ENCODE measurements at places on chromosomes 7 and 10. TPM values are rescaled to one million over a fixed set of nuclear protein-coding genes. Genes with fewer than 3 reads are reported as not detected.

DNA sequence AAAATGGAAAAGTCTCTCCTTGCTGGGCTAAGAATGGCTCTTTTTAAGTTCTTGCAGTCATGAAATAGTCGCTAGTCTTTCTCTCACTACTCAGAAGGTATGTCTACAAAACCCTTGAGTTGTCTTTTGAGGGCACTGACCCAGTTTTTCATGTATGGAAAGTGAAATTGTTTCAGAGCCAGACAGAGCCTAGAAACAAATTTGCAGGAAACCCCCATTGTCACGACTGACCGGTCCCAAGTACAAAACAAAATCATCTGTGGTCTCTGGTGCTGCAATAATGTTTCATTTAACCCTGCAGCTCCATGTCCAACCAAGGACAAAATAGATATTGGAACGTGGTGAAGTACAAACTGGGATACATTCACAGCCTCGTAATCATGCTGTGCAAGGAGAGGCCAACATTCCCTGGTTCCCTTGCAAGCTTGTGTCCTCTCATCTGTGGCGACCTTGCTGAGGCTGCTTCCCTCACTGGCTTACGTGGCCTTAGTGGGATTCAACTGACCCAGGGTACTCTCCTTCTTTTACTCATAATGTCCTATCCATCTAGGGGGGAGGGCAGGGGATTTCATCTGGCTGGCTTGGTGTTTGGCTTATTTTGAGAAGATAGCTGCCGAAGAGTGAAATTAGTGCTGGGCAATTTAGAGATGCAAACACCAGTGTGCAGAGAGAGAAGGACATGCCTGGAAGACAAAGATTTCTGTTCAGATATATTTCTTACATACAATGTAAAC lies 172.5 kb downstream of the IPMK start:
- DNase-seq = no peak

DNA sequence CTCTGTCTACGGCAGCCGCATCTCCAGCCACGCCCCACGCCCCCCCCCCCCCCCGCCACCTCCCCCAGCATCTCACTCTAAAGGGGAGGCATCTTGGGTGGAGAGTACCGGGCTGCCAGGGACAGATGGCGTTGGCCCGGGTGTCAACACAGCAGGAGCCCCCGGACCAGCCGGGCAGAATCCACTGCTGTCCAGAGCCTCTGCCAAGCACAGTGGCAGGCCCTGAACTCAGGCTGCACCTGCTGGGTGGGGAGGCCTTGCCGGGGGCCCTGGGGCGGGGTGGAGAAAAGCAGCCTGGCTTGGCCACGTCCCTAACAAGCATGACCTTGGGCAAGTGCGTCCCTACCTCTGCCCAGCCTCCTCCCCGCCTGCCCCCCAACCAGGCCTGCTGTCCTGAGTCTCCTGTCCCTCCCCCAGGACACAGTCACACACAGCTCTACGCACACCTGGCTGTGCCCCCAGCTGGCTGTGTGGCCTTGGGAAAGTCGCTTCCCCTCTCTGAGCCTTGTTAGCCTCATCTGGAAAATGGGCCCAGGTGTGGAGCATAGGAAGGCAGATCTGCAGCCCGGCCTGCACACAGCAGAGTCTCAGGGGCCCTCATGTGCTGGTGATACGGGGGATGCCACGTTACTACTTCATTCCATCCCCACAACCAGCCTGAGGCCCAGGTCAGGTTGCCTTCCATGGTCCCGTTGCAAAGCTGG lies 45.2 kb downstream of the MICALL2 start:
- DNase-seq = no peak

The EGR2 gene
- 1.6 TPM for total RNA-seq

The VSTM4 gene
- 2.3 TPM for total RNA-seq

DNA sequence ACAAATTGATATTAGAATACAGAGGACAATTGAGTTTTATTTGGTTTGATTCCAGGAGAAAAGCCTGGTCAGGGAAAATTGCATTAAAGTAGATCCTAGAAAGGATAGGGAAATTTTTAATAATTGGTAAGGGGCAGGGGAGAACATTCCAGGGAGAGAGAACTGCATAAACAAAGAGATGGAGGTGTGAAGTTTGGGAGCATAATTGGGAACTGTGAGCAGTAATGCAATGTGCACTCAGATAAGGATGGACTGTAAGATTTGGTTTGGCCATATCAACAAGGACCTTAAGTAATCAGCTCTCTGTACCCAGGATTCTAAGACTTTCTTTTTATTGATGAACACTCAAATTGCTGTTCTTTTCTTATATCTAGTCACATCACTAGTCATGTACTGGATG lies 41.4 kb downstream of the ZMYND11 start:
- DNase-seq = no peak

GRCh38 chr7:111082351-111082750 lies 8.6 kb upstream of the LRRN3 start:
- no peak for DNase-seq

The OPN4 gene
- not detected for total RNA-seq

GRCh38 chr7:142870566-142871259 lies 14.8 kb downstream of the TRPV6 start:
- no peak for DNase-seq

GRCh38 chr10:1177936-1178335 lies 121.8 kb downstream of the WDR37 start:
- DNase-seq = no peak

The SAP25 gene
- not detected for total RNA-seq

The ARHGAP12 gene
- 96.5 TPM for total RNA-seq

The IGFBP3 gene
- 4.2 TPM for total RNA-seq

DNA sequence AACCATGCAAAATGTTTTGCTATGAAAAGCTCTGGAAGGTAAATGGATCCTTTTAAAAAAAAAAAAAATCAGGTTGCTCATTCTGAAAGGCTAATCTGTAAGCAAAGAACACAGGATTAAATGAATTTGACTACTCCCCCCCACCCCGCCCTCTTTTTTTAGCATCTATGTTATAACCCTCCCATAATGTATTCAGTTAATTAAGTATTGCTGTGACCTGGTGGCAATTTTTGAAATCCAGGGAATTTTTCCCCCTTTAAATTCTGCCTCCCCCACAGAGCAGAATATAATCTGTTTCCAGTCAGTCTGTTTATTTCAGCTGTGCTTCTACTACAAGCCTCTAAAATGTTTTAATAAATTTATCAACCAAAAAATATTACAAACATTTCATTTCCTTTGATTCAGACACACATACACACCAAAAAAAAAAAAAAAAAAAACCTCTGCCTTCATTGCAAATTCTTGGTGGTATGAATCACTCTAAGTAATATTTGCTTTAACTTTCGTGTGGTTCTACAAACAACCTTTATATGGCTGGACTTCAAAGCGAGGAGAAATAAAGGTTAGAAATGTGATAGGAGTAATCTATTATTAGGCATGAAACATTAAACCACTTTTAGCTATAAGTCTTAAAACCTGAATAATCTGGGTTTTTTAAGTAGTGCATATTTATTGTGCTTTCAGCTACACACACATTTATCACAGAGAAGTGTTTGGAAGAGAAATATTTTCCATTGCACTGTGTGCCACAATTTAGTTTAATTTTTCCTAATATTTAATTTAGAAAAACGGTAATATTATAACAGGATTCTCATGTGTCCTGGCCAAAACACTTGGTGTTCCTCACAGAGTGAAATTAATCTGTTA lies 64.4 kb upstream of the ARID5B start:
- no peak for DNase-seq

- DNase-seq = no peak
Measured at GRCh38 chr10:14699482-14699881, 75.2 kb downstream of the FAM107B start.

The ATRNL1 gene
- 856 TPM for total RNA-seq

GRCh38 chr7:134778941-134779740 lies at the start of gene CALD1:
Gene CALD1, plus strand, starts transcription at chr7:134779634. Its CDS starts 88,100 bp downstream, at chr7:134867734.
- peak; percentile 9 for DNase-seq

DNA sequence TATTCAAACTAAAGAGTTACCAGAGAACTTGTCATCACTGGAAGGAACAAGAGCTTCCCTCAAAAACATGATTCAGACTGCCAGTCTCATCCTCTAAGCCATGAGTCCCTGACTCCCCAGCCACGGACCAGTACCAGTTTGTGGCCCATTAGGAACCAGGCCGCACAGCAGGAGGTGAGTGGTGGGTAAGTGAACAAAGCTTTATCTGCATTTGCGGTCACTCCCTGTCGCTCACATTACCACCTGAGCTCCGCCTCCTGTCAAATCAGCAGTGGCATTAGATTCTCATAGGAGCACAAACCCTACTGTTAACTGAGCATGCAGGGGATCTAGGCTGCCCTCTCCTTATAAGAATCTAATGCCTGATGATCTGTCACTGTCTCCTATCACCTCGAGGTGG lies 42.2 kb upstream of the C10orf90 start:
- no peak for DNase-seq

DNA sequence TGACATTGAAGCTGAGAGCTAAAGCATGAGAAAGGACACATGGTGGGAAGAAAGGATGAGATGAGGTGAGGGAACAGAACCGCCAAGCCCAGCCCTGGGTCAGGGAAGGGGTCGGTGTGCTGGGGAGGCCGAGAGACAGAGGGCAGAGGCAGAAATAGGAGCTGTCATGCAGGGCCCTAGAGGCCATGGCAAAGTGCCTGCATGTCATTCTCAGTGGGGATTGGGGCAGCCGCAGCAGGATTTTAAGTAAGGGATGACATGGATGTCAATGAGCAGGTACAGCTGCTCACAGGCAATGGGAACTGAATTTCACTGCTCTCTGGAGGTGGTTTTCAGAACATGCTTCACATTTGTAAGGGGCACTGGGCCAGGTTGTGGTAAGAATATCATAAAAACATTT lies 227.4 kb downstream of the RAB11FIP2 start:
- no peak for DNase-seq

GRCh38 chr10:32951111-32951510 lies 6.9 kb downstream of the ITGB1 start:
- no peak for DNase-seq

DNA sequence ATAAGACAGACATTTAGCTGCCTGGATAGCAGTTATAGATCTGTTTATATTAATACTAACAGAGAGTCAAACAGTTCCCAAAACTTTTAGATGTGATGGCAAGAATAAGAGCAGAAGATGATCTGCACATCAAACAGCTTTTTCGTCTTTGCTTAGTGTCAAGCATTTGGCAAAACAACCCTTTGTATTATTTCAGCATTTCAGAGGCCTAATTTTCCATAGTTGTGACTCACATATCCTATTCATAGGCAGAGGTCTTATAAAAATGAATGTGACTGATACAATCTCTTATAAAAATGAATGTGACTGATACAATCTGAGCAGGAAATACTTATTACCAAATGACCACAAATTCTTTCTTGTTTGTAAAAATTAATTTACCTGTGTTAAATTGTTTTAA lies 71.2 kb downstream of the LRRTM3 start:
- no peak for DNase-seq

The MSMB gene
- total RNA-seq = not detected

DNA sequence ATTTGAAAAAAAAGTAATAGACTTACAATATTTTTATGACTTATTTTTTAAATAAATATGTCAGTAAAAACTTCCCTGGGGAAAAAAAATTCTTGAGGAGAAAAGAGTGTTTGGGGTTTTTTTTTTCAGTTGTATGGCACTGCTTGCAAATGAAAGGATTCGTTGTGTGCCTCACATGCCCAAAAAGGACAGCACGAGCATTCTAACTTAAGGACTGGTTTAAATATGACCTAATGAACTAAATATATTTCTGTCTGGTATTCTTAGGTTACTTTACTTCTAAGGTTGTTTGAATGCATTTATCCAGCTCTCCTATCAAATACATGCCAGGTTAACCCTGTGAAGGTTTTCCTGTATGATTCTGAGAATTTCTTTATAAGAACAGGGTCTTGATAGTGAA lies 988 bp upstream of the CD36 start:
- DNase-seq = no peak

DNA sequence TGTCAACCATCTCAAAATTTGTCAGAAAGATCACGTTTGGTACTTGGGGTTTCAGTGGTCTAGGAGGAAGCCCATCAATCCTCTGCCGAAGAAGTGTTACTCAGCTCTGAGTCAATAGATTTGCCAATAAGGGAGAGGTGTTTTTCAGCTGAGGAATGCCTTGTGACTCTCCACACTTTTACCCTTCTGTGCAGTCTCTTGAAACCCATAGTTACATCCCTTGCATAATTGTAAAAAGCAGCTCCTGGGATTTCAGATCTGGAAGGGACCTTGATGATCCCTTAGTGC lies 47.5 kb downstream of the INSYN2A start:
- DNase-seq = no peak

DNA sequence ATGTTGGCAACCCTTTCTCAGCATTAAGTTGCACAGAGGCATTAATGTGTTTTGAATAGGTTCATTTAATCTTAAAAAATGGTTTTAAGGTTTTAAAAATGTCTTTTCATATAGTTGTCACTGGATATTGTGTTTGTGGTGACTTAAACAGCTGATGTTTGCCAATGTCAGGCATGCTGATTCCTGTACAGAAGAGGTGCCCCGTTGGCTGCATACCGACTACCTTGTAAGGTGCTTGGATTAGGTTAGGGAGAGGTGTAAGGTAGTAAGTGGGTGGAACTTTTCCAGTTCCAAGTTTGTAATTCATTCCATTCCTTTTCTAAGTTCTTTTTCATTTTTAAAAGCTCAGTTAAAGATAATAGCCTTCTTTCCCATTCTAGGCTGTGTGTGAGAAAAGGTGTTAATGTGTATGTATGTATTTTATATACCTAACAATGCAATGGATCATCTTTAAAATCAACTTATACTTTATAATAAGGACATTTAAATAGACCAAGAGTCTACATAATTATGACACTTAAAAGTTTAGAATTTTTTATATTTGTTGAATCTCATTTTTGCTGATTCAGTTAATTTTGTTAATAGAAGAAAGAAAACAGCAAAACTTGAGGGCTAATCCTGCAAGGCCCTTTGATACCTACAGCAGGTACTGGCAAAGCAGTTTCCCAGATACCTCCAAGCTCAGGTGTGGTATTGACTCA lies 155.2 kb downstream of the LCOR start:
- no peak for DNase-seq

- DNase-seq = no peak
Measured at GRCh38 chr10:87503401-87503800, 1.3 kb upstream of the MINPP1 start.

The LIPM gene
- not detected for total RNA-seq

DNA sequence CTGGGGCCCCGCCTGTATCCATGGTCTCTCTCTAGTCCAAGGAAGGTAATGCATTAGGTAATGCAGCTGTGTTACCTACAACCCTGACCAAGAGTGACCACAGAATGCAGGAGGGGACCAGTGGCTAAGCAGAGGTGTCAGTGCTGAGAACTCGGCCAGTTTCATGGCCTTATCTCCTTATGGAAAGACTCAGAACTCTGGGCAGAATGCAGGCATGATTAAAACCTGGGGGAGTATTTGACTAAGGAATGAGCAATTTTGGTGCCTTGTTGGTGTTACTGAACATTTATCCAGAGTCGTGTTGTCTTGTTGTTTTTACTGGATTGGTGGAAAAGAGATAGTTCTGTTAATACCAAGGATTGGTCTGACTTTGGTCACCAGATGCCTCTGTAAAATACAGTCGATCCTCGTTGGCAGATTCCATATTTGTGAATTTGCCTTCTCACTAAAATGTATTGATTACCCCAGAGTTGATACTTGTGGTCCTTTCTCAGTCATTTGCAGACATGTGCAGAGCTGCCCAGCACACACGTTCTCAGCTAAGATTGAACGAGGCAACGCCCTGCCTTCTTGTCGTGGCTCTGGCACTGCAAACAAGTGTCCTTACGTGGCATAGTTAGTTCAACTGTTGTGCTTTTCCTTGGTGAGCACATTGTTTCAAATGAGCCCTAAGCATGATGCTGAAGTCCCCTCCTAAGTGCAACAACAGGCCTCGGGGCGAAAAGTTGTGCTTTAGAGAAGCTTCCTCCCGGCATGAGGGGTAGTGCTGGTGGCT lies 135.7 kb upstream of the BTBD16 start:
- DNase-seq = no peak

The SUV39H2 gene
- 30.6 TPM for total RNA-seq

All from occipital lobe (tissue), 3 donors.